Activated CD4-positive, alpha-beta T cell treated with anti-CD3 and anti-CD28 coated beads, Interleukin-2, Interleukin-6, amounts not matched to agents 100 ng/mL and 50 ng/mL, durations not matched to agents 16 hours and 8 hours (primary cell): ENCODE measurements at places on chromosomes 5 and 9.

DNA sequence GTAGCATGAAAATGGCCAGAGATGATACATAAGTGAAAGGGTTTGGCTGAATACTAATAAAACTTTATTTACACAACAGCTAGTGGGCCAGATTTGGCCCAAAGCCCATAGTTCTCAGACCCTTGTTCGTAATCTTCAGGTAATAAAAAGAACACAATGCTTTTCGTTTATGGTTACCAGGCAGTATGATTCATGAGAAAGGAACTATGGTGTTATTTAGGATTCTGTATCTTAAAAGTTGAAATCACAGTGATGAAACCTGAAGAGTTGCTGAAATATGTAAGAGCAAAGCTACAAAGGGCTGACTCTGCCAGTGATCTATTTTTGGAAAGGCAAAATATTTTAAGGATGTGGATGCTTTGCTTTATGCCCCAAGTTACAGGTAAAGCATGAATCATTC is 192.7 kb downstream of the SMC2 start:
- DNase-seq: no peak

- no peak for DNase-seq
These were observed 288.9 kb downstream of the TRPM3 start for GRCh38 chr9:70832492-70832891.

DNA sequence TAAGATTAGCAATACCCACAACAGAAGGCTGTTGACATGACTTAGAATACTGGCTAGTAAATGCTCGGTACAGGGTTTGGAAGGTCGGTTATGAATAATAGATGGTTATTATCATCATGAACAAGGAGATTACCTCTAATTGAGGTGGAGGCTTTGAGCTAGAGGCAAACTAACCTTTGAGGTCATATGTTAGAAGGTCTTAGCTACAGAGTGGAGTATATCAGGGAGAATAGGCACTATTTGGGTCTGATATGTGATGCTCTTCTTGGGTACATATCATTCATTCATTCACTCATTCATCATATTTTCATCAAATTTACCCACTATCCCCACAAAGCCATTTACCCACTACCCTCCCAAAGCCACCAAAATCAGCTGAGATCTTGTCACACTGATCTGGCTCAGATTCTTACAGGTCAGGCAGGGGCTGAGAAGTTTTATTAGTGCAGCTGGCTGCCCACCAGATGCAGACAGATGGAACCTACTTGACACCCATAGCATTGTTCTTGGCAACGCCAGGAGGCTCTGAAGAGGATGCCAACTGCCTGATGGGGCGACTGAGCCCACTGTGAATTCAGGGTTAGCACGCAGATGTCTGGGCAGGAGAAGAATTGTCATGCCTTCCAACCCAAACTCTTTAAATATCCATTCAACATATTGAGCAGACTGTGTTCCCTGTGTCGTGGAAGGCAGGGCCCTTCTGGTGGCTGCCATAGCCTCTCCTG is 90.2 kb upstream of the SH3PXD2B start:
- DNase-seq: no peak

GRCh38 chr9:76023715-76024195 is 133.3 kb downstream of the PCSK5 start:
- DNase-seq: peak; percentile 38

GRCh38 chr5:116378777-116379121 is 195.9 kb downstream of the SEMA6A start:
- DNase-seq: no peak

DNA sequence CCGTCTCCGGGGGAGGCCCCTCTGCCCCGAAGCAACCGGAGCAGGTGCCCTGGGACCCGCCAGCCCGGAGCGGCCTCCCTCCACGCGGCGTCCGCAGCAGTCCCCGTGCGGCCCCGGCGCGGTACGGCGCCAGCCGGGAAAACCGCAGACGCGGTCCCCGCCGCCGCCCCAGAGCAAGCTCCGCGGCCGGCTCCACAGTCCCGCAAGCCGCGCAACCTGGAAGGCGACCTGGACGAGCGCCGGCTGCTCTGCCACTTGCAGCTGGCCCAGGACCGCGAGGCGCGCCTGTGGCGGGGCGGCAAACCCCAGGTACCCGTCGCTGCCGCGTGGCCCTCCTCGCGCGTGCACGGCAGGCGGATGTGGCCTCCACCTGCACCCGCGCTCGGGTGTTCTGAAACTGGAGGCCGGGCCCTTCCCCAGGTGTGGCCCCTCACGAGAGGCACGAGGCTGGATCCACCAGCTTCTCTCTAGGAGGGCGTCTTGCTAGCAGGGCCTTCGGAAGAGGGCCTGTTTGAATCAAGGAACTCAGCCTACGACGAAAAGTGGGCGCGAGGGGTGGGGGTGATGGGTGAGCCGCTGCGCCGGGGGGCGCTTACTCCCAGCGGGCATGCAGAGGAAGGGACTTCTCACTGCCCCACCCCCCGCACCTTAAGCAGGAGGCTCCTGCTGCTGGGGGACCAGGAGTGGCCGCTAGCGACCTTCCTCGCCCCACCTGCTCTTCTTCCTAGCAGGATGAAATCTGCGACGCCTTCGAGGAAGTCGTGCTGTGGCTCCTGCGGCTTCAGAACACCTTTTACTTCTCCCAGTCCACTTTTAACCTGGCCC is 602 bp downstream of the CCNI2 start:
- peak; percentile 40 for DNase-seq

DNA sequence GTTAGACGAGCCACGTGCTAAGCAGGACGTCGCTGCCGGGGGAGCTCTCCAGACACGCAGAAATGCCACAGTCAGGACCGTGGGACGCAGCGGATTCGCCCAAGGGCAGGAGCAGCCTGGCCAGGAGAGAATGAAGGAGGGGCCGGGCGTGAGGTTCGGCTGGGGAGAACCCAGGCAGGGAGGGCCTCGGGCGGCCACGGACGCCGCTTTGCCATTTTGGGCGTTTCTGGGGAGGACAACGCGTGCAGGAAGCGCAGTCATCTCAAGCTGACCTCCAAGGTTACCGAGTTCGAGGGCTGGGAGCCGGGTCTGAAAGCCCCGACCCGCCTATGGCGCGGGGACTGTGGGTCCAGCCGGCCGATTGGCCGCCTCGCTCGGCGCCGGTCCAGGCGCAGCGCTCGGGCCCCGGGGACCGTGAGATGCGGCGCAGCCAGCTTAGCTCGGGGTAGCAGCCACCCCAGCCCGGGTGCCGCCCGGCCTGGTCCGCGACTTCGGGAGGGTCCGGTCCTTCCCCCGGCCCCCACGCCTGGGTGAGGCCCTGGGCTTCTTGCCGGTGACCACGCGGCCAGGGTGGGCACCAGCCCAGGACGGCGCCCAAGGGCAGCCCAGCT is 760 bp upstream of the MAN1B1 start:
- DNase-seq: peak; percentile 53

GRCh38 chr5:62354028-62354874 is 48.2 kb downstream of the KIF2A start:
- peak; percentile 53 for DNase-seq

GRCh38 chr5:85651731-85652130 is 966.0 kb upstream of the COX7C start:
- DNase-seq: no peak

DNA sequence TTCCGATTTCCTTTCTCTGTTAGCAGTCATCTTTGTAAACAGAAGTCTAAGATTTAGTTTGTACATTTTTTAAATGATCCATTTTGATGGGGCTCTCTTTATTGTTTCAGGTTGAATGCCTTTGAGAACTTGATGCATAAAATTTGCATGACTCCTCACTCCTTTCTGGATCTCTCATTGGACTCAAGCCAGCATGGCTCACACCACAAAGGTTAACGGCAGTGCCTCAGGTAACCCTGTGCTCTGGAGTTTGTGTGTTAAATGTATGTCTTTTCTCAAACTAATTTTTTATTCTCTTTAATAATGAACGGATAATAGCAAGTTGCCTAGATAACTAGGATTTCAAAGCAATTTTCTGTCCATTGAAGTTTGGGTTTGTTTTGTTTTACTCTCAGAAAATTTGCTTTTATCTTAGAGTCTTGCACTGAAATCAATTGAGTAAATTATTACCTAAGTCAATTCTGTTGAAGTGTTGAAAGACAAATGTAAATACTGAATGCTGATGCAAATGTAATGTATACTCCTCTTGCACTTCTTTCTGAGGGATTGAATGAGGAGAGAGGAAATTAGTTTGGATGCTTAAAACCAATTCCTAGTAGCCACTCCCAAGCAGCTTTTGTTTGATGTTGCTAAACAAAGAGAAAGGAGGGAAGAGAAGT is 164.6 kb upstream of the DMRT1 start:
- DNase-seq: no peak

DNA sequence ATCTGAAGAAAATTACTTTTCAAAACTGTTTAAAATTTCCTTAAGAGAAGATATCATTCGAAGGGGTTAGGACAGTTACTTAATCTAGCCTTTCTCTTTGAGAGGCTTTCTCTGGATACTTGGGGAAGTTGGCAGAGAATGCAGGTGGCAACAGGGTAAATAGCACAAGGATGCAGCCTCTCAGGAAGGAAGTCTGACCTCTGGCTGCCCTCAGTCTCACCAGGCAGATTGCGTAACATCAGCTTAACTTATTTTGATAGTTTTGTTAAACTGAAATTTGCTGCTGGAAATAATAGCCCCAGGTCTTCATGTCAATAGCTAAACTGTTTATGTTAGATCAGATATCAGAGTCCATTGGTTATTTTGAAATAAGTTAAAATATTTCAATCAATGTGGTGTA is 20.4 kb downstream of the CCDC192 start:
- no peak for DNase-seq

- DNase-seq: no peak
These were observed 94.6 kb upstream of the HMHB1 start for GRCh38 chr5:143717400-143717799.

DNA sequence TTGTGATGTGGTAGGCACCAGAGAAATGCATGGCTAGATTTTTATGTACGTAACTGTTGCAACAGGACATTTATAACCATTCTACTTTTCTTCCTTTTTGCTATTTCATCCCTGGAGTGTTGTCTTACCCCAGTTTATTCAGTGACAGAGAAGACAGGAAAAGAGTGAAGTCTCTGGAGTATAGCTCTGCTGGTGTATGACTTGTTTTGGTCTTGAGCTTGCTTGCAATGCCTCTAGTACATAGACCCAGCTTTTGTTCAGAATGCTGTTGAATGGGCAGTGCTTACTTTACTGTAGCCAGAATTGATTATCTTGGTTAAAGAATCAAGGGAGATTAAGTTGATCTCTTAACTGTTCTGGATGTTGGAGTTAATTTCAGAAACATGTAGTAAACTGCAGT is 94.3 kb downstream of the PBX3 start:
- no peak for DNase-seq

- DNase-seq: no peak
These were observed 89.2 kb downstream of the ANKRD33B start for GRCh38 chr5:10653043-10653442.

GRCh38 chr9:137756045-137756744 is 121.4 kb upstream of the CACNA1B start:
- DNase-seq: no peak

DNA sequence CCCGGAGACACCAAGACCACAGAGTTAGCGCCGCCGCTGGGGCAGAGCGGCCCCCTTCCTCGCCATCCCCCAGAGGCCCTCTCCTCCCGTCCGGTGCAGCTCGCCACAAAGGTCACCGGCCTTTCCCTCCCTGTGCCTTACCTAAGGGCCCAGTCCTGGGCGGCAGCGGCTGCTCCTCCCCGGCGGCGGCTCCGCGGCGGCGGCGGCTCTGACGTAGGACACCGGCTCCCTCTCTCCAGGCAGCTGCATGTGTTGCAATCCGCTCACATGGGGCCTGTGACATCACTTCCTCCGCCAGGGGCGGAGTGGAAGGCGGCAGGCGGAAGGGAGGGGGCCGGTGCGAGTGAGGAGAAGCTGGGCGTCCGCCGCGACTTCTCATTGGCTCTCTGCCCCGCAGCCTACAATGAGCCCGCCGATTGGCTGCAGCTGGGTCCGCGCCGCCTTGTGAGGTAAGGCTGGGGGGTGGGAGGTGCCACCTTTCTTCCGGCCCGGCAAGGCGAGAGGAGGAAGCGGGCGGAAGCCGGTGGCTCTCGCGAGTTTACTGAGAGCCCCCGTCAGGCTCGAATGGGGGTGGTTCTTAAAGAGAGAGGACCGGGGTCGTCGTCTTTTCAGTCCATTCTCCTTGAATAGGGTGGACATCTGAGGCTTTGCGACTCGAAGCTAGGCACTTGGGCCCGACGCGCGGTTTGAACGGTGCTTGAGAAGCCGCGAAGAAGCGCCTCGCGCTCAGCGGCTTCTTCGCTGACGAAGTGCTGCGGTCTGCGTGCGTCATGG is at the start of gene ETF1:
Gene ETF1 (minus strand): TSS at position 281 of the 774 bp plus-strand sequence. CDS start 318 bp downstream, outside the sequence.
- DNase-seq: peak; percentile 100

GRCh38 chr5:168390491-168390890 is 95.8 kb upstream of the RARS1 start:
- DNase-seq: no peak

- no peak for DNase-seq
These were observed 451.7 kb downstream of the BNC2 start for GRCh38 chr9:16418721-16419120.

DNA sequence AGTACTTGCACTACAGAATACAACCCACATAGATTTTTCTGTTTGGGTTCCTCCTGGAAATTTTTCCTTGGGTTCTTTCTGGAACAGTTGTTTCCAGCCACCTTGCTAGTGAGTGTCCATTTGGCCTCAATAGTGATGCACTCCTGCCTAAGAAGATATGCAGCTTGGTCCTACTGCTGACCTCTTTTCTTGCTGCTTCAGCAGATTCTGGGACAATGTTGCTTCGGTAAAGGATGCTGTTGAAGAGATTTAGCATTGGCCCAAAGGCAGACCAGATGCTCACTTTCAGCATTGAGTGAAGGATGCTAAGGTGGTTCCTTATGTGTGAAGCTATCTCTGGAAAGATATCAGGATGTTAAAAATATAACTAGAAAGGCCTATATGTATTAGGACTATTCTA is 86.2 kb upstream of the SMC5 start:
- no peak for DNase-seq

- no peak for DNase-seq
These were observed 448.4 kb downstream of the MTRR start for GRCh38 chr5:8317335-8317734.

DNA sequence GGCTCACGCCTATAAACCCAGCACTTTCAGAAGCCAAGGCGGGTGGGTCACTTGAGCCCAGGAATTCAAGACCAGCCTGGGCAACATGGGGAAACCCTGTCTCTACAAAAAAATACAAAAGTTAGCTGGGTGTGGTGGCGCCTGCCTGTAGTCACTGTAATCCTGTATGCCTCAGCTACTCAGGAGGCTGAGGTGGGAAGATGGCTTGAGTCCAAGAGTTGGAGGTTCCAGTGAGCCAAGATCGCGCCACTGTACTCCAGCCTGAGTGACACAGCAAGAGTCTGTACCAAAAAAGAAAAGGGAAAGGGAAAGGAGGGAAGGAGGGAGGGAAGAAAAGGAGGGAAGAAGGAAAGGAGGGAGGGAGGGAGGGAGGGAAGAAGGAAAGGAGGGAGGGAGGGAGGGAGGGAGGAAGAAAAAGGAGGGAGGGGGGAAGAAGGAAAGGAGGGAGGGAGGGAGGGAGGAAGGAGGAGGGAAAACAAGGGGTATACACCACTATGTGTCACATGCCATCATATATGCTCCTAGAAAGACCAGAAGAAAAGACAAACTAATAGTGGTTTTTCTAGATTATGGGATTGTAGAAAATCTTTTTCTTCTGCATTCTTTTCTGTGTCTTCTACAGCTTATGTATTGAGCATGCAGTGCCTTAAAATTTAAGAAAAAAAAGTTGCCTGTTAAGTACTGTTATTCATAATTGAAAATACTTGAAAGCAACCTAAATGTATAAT is 240.1 kb downstream of the DENND1A start:
- DNase-seq: no peak

GRCh38 chr5:161846746-161847145 is 1.2 kb upstream of the GABRA1 start:
- peak; percentile 1 for DNase-seq

GRCh38 chr5:40453689-40454088 is 226.0 kb upstream of the PTGER4 start:
- no peak for DNase-seq

GRCh38 chr9:5336688-5337087 is 3.0 kb downstream of the RLN1 start:
- DNase-seq: peak; percentile 23
